ENCODE measurements at places on chromosomes 16 and 17.

GRCh38 chr16:50576403-50577113 is 28.4 kb downstream of the NKD1 start:
- no peak for DNase-seq

DNA sequence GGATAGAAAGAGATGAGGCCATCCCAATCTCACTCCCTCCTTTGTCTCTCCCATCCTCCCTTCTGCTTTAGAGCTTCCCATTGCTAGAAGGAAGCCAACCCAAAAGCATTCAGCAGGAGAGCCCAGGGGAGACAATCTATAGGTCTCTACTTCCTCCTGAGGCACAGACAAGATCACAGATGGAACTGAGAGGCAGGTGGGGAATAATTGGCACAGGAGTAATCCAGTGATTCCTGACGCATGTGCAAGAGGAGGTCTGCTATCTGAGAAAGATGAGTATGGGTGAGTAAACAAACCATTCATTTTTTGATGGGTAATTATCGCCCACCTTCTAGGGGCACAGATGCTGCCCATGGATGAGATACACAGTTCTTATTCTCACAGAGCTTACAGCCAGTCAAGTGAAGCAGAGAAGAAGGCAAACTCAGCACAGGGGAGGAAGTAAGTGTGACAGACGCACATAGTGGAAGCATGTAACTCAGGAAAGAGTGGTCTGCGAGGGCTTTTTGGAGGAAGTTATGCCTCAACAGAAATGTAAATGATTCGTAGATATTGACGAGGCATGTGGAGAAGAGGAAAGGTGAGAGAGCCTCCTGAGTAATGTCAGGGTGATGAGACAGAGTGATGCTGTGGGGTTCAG is 88.9 kb upstream of the HLF start:
- DNase-seq: no peak

GRCh38 chr17:29225396-29225795 is 21.3 kb upstream of the CRYBA1 start:
- no peak for DNase-seq

DNA sequence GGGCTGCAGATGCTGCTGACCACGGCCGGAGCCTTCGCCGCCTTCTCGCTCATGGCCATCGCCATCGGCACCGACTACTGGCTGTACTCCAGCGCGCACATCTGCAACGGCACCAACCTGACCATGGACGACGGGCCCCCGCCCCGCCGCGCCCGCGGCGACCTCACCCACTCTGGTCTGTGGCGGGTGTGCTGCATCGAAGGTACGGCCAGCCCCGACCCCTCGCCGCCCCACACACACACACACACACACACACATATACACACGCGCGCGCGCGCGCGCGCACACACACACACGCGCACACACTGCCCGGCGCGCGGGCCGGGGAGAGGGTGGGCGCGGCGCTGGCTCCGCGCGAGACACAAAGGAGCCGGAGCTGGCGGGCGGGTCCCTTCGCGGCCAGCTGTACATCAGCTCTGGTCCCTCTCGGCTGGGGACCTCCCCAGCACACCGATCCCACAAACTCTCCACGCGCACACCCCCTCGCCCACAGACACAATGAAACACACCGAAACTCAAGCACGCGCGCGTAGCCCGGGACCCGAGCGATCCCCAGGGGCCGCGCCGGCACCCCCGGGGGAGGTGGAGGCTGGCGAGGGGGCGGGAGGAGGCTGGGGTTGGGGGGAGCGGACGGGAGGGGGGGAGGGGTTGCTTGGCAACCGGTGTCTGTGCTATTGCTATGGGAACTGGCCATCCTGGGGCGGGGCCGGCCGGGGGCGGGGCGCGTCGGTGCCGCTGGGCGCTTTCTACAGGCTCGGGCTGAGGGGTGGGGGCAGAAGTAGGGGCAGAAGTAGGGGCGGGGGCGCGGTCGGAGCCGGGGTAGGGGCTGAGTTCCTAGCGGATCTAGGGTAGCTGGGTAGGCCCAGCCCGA is 658 bp downstream of the CACNG4 start:
- no peak for DNase-seq

GRCh38 chr17:77467521-77467920 is 326.8 kb downstream of the SEC14L1 start:
- no peak for DNase-seq

- no peak for DNase-seq
Measured at GRCh38 chr17:67830440-67830839, 5.1 kb downstream of the BPTF start.

GRCh38 chr17:60513014-60513413 is 13.0 kb downstream of the APPBP2 start:
- no peak for DNase-seq

DNA sequence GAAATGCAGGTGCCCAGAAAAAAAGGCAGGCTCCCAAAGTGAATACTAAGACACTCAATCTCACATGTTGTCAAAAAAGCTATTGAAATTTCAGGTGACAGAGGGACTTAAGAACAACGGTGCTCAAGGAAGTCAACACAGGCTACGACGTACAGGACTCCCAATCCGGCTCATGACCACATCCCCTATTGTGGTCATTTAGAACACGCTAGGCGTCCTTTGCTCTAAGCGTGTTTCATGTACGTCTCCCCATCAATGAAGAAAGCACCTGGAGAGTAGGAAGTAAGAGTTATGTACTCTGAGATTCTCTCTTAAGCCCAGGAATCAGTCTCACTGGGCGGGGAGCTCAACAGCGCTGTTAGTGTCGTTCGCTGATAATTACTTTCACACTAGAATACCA is 94.1 kb downstream of the MRM3 start:
- no peak for DNase-seq

DNA sequence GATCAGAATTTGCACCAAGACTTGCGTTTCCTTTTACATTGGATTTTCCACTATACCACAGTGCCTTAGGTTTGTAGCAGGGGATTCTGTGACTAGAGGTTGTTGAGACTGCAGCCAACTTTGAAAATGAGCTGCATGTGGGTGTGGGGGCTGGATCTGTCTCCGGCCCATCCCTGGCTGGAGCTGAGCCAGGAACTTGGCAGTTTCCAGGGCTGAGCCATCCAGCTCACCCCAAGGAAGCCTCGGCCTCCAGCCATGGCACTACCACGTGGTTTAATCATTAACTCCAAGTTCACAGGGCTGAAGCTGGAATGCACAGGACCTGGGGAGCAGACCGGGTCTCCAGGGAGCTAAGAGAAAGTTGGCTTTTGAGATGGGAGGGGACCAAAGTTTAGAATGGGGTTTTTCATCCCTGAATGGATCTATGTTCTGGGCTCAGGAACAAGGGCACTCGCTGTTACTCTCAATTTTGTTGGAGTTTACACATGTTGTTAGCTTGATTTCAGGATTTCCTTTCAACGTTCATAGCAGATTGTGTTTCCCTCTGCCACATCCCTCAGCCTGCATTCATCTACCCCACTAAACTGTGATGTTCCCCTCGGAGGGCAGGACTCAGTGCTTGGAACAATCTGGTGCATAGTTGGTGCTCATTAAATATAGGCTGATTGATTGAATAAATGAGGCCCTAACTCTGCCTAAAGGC is 42.3 kb upstream of the HNF1B start:
- no peak for DNase-seq

DNA sequence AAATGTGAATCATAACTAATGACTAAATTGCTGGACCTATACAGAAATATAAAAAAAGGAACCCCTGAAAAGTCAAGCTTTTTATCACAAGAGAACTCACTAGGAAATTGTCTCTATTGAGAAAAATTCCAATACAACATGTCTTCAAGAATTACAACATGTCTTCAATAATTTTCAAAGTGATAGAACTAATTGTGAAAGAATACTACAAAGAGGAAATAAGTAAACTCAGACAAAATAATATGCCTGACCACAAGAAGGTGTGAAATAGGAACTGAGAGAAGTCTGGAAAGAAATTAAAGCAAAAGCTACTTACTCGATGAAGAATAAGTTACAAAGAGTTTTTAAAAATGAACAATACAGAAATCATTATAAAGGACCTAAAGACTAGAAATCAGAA is 29.9 kb upstream of the OR1G1 start:
- DNase-seq: no peak

- DNase-seq: no peak
Measured at GRCh38 chr17:27315796-27316465, 22.0 kb downstream of the WSB1 start.

Data from T follicular helper cell (primary cell).